Naive thymus-derived CD8-positive, alpha-beta T cell (primary cell): ENCODE measurements at places on chromosomes 6 and 20.

DNA sequence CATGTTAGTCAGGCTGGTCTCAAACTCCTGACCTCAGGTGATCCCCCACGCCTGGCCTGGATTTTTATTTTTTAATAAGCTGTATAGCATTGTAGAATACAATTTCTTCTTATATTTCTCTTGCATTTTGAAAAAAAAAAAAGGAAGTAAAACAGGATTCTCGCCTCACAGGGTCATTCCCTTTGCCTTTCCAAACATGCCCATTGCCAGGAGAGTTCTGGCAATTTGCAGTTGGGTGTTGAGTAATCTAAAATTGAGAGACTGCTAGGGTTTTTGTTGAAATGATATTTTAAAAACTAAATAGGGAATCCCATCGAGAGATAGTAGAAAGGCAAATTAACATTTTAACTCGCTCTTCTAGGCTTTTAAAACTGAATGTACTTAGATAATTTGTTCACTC is 196.1 kb downstream of the JARID2 start:
- DNase-seq = no peak

DNA sequence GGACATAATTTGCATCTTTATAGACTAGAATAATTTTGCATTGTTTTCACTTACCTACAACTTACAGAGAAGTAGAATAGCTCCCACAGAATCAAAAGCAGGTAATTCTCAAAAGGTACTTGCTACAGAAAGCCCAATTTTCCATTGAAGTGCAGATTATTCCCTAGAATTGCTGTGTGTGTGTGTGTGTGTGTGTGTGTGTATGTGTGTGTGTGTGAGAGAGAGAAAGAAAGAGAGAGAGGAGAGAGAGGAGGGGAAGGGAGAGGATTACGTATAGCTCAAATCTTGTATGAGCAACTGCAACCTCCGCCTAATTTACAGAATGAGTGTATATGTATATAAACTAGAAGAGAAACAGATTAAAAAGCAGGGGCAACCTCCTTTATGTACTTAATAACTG is 68.0 kb downstream of the DOK5 start:
- DNase-seq = no peak

GRCh38 chr6:157430834-157431233 is 49.8 kb downstream of the ZDHHC14 start:
- no peak for DNase-seq

DNA sequence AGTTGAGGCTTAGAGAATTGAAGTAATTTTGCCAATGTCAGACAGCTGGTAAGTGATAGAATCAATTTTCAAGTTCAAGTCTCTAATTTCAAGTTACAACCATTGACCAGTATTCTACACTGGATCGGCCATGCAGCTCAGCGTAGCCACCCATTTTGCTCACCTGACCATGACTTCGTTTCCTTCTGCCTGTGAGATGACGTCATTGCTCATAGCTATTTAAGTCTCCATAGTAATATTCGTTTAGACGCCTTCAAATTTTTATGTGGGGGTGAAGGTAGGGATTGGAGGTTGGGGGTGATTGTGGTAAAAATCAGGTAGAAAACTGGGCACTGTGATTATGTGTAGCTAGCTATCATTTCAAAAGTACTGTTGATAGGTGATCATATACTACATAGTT is 5.6 kb upstream of the HTR1B start:
- no peak for DNase-seq

- DNase-seq = peak; percentile 57
These were observed 838 bp downstream of the STMN3 start for GRCh38 chr20:63652192-63652980.

GRCh38 chr20:59154317-59155013 is 9.2 kb upstream of the ZNF831 start:
- DNase-seq = no peak

- no peak for DNase-seq
These were observed 61.8 kb upstream of the AFDN start for GRCh38 chr6:167764713-167765479.

DNA sequence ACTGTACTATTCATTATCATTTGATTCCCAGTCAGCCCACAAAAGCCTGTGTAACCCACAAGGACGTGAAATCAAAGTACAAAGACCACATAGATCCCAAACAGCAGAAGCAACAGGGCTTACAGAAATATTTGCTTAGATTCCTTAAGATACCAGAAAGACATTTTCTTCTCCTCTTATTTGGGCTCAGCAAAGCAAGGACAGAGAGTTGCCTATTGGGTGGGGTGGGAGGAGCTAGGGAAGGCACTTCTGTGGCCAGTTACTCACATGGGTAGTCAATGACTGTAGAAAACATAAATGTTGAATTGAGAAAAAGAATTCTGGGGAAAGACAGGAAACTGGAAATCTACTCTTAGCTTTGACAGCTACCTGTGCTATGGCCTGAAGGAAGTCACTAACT is 19.8 kb downstream of the PDE7B start:
- DNase-seq = no peak

DNA sequence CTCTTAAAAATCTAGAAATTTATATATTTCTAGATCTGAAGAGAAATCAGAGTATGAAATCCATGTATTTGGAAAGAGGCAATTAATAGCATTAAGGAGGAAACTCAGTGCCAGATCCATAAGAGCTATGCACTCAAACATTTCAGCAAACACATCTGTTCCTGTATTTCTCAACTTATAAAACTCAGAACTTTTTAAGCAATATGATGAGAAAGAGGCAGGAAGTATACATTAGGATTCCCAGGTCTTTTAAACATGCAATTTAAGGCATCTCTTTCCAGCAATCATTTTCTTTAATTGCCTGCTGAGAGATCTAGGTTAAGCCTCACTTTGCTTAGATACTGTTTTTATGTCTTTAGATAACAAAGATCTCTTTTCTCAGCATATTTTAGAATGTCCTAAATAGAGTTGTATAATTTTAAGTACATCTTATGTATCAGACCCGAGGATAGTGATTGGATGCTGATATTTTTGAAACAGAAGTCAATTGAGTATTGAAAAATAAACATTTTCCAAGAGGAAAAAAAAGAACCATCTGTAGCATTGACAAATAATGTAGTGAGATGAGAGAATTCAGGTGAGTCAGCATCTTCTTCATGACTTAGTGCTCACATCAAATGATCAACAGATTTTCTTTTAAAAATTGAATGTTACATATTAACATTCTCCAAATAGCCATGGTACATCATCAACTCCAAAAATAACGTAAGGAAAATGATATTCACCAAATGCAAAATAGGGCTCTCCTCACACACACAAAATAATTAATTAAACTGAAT is 461.4 kb upstream of the NOX3 start:
- no peak for DNase-seq

- no peak for DNase-seq
These were observed 128.6 kb downstream of the RNF144B start for GRCh38 chr6:18515767-18516166.
